Fibroblast of skin of abdomen (primary cell): ENCODE measurements at places on chromosomes 5 and 9.

GRCh38 chr9:21744841-21745240 is 57.6 kb upstream of the MTAP start:
- peak; percentile 86 for DNase-seq

DNA sequence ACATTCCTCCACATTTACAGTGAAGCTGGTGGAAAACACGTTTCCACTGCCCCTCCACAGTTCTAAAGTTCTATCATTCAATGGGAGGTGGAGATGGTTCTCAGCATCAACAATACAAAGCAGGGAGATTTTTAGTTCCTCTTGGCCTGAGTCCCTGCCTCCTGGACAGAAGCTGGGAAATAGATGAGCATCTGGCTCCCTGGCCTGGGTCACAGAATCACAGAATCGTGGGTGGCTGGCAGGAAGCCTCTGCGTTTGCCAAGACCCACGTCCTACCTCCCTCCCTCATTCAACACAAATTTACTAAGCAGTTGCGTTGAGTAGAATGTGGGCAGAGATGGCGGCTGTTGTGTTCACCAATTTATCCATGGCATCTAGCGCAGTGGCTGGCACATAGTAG is 5.2 kb upstream of the PPARGC1B start:
- no peak for DNase-seq

DNA sequence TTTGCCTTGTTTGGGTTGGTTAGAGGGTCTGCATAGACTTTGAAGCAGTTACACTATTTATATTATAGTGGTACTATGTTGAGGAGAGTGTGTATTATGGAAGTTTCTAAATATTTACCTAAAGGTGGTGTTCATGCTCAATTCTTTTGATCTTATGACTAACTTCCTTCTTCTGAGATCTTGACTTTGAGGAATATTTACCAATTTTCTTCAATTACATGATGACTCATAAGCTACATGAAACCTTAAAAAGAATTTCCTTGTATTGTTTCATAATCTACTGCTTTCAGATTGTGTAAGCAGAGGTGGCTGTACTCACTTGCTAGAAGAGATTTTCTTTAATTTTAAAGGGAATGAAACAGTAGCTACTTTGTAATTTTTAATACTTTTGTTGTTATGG is 276.1 kb downstream of the TAF11L14 start:
- DNase-seq, result peak; percentile 4

DNA sequence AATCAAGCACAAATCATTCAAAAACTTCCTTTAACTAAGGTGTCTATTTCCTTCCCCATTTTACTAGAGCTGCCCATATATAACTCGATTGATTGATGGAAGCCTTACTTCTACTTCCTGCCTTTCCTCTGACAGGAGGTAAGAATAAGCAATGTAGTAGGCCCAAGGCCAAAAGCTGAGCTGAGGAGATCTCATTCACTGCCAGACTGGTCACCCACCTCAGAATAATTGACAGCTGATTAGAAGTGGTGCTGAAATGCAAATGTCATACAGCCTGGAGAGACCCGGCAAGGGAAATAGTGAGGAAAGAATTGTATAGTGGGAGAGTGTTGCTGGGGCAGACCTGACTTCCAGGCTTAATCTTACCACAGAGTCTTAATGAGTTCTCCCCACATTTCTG is 239.9 kb downstream of the SAXO1 start:
- DNase-seq, result no peak

- DNase-seq, result no peak
Measured at GRCh38 chr5:56155992-56156584, 77.0 kb downstream of the ANKRD55 start.

DNA sequence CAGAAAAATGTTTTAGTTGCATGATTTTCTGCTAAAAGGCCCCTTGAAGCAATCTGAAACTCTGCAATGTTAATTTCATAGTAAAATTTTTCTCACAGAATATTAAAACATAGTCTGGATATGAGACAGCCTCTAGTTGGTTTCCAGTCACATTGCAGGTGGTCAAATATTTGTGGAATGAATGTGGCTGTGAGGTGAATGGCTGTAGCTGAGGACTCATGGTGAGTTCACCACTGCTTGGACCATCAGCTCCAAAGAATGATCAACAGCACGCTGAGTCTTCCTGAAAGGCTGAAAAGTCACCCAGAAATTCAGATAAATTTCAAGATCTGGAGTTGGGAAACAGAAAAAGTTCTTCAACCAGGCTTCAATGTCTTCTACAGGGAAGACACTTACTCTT is 79.8 kb downstream of the MAT2B start:
- DNase-seq, result peak; percentile 85

DNA sequence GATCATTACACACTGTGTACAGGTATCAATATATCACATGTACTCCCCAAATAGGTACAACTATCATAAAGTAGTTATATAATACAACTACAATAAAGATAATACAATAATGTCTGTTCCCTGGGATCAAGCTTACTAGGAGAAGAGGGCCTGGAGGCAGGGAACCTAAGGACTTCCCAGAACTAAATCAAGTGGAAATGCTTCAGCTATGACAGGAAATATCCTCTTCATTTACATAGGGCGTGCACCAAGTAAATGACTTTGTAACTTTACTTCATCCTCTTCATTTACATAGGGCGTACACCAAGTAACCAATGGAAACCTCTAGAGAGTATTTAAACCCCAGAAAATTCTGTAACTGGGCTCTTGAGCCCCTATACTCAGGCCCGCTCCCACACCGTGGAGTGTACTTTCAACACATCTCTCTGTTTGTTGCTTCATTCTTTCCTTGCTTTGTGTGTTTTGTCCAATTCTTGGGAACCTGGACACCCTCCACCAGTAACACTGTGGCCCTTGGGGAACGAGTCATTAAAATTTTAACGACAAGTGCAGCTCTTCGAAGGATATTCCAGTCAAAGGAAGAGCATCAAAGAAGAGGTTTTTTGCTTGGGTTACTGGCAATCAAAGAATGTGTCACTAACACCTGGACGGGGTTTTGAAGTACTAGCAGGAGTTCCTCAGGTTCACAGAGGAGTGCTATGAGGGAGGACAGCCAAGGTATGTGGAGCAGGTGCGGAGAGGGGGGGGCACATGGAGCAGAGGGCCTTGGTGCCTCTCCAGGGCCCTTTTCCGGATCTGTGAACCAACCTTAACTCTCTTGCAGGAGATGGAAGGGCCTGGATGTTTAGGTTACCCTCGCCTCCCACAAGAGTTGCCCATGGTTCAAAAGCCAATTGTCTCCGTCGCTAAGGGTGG is 106.6 kb upstream of the DAP start:
- DNase-seq, result no peak

- DNase-seq, result no peak
Measured at GRCh38 chr9:127873886-127874285, 3.6 kb downstream of the AK1 start.

- no peak for DNase-seq
Measured at GRCh38 chr5:43146958-43147357, 26.2 kb downstream of the ZNF131 start.

DNA sequence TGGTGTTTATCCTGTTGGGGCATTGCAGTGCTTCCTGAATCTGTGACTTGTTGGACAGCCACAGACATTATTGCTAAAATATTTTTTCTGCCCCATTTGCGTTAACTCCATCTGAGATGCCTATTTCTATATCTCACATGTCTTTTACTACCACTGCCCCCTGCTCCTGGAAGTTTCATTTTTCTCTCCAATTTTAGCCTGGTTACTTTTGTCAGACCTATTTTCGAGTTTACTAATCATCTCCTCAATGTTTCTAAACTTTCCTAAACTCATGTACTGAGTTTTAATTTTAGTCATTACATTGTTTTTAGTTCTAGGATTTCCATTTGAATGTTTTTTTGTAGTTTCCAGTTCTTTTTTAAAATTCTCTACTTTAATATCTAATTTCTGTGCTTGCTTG is 17.6 kb downstream of the HAPLN1 start:
- DNase-seq, result no peak

GRCh38 chr5:126031989-126032716 is 391.1 kb upstream of the GRAMD2B start:
- DNase-seq, result peak; percentile 54

DNA sequence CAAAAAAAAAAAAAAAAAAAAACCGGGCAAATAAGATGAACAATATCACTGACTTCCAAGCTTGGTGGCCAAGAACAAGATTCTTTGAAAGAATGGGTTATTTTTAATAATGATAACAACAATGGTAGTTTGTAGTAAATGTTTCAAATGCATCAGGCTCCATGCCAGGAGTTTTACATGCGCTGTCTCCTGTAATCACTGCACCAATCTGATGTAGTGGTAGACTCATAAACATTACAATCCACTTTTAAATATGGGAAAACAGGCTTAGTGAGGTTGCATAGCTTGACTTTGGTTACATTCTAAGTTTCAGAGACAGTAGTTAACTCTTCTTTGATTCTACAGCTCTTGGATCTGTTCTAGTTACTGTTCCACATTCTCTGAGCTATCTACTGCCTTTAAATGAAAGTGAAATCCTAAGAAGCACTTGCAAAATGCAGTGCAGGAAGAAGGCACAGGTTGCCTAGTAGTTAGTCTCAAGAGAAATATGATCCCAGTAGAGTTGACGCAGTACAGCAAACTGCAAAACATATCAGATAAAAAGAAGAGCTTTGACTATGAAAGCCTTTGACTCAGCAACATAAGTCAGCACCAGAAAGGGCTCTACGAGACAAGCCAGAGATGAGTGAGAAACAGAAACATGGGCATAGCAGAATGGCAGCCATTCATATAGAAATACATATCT is 62.1 kb downstream of the PDE4D start:
- no peak for DNase-seq

DNA sequence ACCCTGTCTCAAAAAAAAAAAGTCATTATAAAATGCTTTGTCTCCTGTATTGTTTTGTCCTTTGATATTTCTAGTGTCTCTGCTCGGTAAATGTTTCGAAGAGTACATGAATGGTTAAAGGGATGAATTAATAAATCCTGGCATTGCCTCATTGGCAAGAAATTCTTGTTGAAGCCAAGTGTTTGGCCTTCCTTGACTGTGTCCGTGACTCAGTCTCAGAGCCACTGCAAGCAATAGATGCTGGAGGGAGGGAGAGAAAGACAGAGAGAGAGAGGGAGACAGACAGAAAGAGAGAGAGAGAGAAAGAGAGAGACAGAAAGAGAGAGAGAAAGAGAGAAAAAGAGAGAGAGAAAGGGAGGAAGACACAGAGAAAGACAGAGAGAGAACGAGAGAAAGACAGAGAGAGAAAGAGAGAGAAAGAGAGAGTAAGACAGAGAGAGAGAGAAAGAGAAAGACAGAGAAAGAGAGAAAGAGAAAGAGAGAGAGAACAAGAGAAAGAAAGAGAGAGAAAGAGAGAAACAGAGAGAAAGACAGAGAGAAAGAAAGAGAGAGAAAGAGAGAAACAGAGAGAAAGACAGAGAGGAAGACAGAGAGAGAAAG is 72.5 kb upstream of the RXRA start:
- DNase-seq, result peak; percentile 25

DNA sequence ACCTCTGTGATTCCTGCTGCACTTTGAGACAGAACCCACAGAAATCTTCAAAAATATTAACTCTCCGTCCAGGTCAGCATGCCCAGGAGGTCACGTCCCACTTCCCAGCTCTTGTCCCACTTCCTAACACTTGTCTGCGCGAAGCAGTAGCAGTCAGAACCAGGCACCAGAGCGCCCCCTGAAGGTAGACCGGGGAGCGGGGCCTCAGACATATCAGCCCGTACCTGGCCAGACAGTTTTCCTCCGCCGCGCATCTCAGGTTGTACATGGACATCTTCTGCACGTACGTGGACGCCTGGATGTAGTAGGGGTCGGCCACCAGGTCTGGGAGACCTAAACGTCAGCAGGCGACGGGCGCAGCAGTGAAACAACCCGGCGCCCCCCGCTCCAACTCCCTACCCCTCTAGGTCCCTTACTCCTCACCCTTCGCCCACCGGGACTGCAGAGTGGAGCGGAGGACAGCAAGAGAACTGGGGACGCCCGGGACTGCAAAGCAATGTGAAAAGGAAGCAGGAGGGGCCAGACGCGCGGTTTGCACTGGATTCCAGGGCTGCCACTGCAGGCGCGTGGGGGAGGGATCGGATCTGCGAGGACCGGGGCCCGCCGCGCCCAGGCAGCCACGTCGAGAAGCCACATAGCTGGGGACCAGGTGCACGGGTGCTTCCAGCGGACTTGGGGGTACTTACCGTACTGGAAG is 1.2 kb downstream of the LOX start:
- DNase-seq, result peak; percentile 85

GRCh38 chr5:62007457-62007856 is 298.5 kb upstream of the KIF2A start:
- no peak for DNase-seq

GRCh38 chr9:114315723-114316363 is 7.1 kb upstream of the ORM1 start:
- DNase-seq, result no peak

- DNase-seq, result no peak
Measured at GRCh38 chr5:176418251-176418650, 1.9 kb upstream of the CLTB start.

GRCh38 chr9:37566716-37567115 is 9.5 kb downstream of the FBXO10 start:
- no peak for DNase-seq

DNA sequence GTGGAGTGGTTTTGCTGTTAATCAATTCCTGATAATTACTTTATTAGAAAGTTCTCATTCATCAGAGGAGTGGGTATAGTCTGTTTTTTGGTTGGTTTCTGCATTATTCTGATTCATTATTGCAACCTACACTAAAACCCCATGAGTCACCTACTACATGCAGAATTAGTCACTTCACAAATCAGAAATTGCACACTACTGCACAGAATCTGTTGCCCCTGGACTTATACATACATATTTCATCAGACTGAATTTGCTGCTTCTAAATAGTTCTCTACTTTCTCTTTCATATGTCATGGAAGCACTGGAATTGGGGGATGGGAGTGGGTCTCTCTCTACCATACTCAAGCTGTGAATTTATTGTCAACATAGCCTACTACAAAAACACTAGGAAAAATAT is 585.1 kb downstream of the DNAH5 start:
- DNase-seq, result peak; percentile 67

DNA sequence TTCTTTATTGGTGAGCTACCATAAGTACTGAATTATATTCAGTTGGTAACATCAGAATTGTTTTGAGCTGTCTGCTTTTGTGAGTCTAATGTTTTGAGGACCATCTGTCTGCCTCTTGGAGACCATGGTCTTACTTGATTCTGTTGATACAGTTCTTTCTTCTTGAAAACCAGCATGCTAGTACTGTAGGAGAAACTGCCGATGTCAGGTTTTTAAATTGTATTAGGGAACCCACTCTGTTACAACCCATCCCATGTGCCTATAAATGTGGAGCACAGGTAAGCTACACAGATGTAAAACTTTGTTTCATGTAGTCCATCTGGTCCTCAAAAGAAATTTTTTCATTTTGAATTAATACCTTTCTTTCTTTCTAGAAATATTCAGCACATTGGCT is 103.4 kb upstream of the DMRTA1 start:
- no peak for DNase-seq

- DNase-seq, result no peak
Measured at GRCh38 chr9:114031948-114032840, 45.9 kb downstream of the AMBP start.
